ENCODE measurements at places on chromosomes 4 and X.

GRCh38 chr4:118683513-118683912, 1.7 kb upstream of the METTL14 start:
- DNase-seq = peak; percentile 46

- no peak for DNase-seq
Observed at GRCh38 chr4:188297873-188298272, 158.6 kb downstream of the TRIML1 start.

GRCh38 chrX:74119016-74119910, 184.7 kb upstream of the ZCCHC13 start:
- DNase-seq = no peak

GRCh38 chrX:24026432-24026831, 554 bp downstream of the KLHL15 start:
- no peak for DNase-seq

DNA sequence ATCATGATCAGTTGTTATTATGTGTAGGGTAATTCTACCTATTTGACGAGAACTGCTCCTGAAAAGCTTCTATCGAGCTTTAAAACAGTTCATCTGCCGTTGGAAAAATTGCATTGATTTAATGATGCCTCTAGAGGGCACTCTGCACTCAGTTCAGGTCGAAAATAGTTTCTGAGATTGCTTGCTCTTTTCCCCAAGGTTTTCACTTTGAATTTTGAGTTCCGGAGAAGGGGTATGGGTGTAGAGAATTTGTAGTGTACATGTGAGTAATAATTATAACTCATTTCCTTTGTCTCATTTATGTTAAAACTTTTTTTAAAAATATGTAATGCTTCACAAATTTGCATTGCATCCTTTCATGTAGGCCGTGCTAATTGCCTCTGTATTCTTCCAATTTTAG, 28.4 kb upstream of the TNIP3 start:
- no peak for DNase-seq

GRCh38 chr4:86640469-86640868, 46.4 kb downstream of the PTPN13 start:
- no peak for DNase-seq

- DNase-seq = no peak
Observed at GRCh38 chr4:8089862-8090261, 68.8 kb downstream of the ABLIM2 start.

- DNase-seq = no peak
Observed at GRCh38 chr4:99507349-99507748, 3.5 kb upstream of the C4orf17 start.

DNA sequence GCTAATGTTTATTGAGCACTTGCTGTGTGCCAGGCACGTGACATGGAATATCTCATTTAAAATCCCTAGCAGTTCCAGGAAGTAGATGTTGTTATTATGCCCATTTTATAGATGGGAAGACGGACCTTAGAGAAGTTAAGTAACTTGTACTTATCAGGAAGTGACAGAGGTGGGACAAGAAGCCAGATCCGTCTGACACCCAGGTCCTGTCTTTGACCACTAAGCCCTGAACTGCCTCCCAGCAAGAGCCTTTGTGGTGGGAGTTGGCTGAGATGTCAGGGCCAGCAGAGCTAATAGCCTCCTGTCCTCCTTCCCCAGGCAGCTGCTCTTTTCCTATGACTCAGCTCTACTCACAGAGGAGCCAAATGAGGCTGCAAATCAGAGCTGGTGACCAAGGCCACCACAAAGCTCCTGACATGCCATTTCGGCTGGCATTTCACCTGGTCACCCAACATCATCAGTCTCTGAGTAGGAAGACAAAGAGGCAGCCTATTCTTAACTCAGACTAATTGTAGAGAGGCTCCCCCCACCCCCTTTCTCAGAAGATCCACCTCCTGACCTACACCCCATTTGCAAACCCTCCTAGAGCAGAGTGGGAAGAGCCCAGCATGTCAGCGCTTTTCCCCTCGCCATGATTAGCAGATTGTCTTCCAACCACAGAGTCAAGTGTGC, 175.1 kb upstream of the KIT start:
- no peak for DNase-seq

GRCh38 chr4:184355111-184355604, 119.2 kb downstream of the IRF2 start:
- DNase-seq = peak; percentile 19

DNA sequence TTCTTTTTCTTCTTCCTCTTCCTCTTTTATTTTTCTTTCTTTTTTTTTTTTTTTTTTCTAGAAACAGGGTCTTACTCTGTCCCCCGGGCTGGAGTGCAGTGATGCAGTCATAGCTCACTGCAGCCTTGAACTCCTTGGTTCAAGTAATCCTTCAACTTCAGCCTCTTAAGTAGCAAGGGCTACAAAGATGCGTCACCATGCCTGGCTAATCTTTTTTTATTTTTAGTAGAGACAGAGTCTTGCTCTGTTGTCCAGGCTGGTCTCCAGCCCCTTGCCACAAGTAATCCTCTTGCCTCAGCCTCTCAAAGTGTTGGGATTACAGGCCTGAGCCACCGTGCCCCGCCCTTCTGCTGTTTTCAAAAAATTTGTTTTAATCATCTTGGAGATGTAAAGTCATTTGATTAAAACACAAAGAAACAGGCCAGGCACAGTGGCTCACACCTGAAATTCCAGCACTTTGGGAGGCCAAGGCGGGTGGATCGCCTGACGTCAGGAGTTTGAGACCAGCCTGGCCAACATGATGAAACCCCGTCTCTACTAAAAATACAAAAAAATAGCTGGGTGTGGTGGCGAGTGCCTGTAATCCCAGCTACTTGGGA, 28.1 kb downstream of the SYNPO2 start:
- DNase-seq = no peak

DNA sequence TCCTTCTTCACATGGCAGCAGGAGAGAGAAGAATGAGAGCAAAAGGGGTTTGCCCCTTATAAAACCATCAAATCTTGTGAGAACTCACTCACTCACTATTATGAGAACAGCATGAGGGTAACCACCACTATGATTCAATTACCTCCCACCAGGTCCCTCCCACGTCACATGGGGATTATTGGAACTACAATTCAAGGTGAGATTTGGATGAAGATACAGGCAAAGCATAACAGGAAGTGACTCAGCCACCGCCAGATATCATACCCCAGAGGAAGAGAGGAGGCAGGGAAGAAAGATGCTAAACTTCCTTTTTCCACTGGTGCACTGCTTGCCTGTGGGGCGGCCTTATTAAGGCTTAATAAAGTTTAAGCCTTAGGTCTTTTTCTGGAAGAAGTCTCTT, 766.1 kb downstream of the KCTD8 start:
- DNase-seq = no peak

DNA sequence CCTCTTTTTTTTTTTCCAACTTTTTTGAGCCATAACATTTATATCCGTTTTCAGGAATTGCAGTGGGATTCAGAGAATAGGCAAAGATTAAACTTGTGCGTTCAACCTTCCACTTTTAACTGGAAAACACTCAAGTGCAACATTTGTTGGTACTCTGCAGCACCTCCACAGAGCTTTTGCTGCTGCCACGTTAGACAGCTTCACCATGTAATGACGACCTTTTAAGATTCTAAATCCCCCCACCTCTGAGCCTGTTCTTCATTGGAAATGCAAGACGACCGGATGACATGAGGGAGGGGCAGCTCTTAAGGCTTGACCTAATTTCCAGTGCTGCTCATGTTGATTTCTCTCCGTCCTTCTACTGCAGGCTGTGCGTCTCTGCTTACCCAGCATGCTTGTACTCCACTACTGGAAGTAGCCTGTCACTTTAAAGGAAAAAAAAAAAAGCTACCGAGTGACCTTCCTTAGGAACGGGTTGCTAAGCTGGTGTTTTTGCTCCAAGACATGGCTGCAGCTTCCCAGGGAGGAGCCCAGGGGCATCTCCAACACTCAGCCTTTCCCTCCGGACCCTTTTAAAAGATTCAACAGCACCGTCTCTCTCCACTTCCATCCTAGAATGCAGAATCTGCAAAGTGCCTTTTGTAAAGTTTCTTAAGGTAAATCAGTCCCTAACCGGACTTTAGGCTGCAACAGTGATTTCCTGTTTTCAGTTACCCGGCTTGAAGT, at the start of gene CC2D2A:
TSS of gene CC2D2A (plus strand) at position 481 of the 726 bp plus-strand sequence. CDS start 6,051 bp downstream, outside the sequence.
- DNase-seq = peak; percentile 46

- DNase-seq = no peak
Observed at GRCh38 chr4:26412381-26413372, 77.6 kb downstream of the CCKAR start.

GRCh38 chrX:6163721-6164120, 64.9 kb downstream of the NLGN4X start:
- no peak for DNase-seq

- DNase-seq = no peak
Observed at GRCh38 chr4:26594778-26595177, 10.9 kb downstream of the TBC1D19 start.

- DNase-seq = no peak
Observed at GRCh38 chr4:122534776-122535175, 78.3 kb upstream of the IL2 start.
